Activated CD4-positive, CD25-positive, alpha-beta regulatory T cell (primary cell): ENCODE measurements at places on chromosomes 4 and X.

- no peak for DNase-seq
Measured at GRCh38 chr4:124955476-124955875, 242.9 kb upstream of the ANKRD50 start.

DNA sequence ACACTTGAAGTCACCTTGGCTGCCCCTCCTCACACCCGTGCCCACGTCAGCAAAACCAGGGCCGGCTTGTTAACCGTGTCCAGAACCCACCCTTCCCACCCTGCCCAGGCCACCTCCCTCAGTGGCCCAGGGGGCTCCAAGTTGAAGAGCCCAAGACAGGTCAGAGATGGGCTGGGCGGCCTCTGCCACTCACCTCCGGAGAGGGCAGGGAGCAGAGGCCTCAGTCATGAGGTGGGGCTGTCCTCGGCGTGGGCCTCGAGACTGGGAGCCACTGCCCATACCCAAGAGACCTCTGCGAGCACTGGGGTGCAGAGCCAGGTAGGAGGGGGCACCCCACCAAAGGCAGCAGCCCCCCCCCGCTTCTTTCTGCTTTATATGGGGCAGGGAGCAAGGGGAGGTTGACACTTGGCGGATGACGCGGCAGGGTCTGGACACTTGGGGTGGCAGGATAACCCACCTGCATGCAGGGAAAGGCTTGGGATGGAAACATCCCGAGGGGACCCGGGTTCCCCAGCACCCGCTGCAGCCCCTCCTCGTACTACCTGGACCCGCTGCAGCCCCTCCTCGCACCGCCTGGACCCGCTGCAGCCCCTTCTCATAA lies 38.0 kb upstream of the SPON2 start:
- no peak for DNase-seq

- no peak for DNase-seq
Measured at GRCh38 chr4:137345597-137345996, 186.7 kb downstream of the PCDH18 start.

GRCh38 chr4:73406548-73406875 lies 2.4 kb downstream of the ALB start:
- DNase-seq, result no peak

- no peak for DNase-seq
Measured at GRCh38 chrX:97132664-97133415, 249.1 kb downstream of the RPA4 start.

DNA sequence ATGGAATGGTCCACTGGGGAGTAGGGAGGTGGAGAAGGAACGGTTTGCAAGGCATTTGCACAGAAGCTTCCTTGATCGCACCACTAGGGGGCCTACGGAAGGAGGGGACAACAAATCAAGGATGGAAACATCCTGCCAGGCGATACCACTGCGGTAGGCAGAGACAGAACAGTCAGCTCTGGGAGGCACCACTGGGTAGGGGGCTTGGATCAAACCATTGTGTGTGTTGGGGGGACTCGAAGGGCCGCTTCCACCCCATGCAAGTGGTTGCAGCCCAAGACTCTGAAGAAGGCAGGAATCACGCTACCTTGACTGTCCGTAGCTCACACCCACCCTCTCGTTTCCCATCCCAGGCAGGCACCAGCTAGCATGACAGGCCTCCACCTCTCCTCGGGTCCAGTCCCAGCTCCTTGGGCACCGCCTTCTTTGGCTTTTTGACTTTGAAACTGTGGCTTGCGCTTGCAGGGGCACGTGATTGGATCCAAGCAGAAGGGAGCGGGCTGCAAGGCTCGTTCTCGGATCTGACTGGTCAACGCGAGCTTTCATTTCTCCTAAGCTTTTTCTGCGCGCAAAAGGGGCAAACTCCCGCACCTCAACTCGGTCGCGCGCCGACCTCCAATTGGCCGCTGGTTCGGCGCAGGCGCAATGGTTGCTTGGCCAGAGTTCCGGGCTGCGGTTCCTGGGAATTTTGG lies 28.4 kb downstream of the GAGE1 start:
- no peak for DNase-seq

DNA sequence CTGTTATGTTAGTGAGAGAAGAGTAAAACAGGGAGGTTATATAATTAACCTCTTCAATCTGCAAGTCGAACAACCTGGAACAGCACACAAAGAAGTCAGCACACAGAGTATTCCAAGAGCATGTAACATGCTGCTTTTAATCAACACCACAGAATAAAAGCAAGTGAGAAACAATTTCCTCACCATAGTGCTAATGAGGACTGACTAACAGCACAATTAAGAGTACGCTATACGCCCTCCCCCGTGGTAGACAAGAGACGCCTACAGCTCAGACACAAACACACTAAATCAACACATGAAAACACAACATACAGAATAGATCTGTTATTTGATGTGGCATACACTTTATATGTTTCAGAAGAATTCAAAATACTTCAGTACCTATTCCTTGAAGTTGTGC lies 103.0 kb downstream of the PPP3CA start:
- DNase-seq, result no peak
